Suppressor macrophage treated with lipopolysaccharide for 4 hours (primary cell): ENCODE measurements at places on chromosomes 13 and 19.

- DNase-seq, result no peak
Measured at GRCh38 chr13:43911278-43911677, 31.6 kb downstream of the LACC1 start.

DNA sequence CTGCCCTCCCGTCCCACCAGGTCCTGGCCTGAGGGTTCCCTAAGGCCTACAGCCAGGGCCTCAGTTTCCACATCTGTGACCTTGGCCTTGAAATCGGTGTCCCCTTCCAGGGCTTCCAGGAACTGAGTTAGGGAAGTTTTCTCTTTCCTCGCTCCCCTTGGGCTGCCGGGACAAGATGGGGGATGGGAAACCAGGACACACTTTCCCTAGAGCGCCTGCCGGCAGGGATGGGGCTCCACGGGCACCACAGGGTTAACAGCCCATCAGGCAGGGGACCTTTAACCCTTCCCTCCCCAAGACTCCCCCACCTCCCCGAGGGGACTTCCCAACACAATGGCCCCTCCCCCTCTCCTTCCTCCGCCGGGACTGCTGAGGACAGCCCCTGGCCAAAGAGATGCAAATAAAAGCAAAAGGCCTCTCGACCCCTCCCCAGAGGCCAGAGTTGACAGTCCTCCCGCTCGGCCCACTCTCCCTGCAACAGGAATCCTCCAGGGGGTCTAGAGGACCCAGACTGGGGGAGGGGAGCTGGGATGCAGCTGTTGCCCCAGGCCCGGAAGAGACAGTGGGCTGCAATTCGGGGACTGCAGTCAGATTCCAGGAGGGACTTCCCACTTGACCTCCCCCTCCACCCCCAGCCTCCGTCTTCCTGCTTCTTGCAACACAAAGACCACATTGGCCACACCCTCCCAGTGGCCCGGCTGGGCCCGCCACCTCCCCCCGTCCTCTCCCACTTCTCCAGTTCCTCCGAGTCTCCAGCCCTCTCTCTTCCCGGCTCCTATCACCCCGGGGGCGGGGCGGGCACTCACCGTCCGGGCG lies 3.4 kb downstream of the BBC3 start:
- peak; percentile 95 for DNase-seq

DNA sequence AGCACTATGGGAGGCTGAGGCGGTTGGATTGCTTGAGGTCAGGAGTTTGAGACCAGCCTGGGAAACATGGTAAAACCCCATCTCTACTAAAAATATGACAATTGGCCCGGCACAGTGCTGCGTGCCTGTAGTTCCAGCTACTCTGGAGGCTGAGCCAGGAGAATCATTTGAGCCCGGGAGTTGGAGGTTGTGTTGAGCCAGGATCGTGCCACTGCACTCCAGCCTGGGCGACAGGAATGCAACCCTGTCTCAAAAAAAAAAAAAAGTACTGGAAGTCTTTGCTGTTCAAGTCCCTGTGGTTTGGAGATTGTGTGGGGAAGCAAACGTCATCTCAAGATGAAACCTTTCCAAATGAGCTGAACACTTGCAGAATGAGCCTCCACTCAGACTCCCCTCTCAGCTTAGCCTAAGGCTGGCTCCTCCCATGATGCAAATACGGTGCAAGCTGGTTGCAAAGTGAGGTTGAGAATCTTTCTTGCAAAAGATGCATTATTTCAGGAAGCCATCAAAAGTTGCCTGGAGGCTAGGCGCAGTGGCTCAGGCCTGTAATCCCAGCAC lies 46.2 kb downstream of the MYO9B start:
- DNase-seq, result peak; percentile 42

DNA sequence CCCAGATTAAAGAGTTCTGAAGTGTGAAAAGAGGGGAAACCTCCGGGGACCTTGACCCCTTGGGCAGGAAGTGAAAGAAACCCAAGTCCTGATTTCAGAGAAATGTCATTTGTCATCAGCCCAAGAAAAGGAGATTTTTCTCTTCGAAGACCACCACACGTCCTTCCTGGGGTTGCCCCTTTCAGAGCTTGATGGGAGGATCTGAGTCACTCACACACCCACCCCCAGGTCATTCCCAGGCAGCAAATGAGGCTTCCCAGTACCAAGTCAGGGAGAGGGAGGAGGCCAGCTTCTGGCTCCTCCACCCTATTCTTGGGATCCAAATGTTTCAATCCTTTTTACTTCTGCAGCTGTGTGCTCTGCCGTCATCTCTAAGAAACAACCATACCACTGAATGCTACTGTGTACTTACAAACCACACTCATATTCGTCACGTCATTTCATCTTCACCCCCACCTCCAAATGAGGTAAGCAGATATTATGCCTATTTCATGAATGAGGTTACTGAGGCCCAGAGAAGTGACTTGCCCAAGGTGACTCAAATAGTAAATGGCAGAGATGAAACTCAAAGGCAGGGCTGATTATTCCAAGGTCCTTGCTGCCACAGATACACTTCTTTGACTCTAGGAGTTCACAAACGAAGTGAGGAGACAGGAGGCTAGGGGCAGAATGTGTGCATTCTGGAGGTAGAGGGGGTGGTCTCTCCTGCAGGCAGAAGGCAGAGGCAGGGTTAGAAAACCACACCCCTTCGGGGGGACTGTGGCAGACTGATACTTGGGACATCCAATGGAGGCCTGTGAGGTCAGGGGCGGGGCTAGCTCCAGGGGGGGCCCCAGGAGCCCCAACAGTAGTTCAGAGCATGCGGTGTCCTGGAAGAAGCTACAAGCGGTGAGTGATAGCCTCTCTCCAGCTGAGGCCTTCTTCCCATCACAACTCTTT lies 5.0 kb upstream of the KMT2B start:
- peak; percentile 49 for DNase-seq

GRCh38 chr13:111906816-111907215 lies 160.1 kb upstream of the SOX1 start:
- DNase-seq, result no peak

DNA sequence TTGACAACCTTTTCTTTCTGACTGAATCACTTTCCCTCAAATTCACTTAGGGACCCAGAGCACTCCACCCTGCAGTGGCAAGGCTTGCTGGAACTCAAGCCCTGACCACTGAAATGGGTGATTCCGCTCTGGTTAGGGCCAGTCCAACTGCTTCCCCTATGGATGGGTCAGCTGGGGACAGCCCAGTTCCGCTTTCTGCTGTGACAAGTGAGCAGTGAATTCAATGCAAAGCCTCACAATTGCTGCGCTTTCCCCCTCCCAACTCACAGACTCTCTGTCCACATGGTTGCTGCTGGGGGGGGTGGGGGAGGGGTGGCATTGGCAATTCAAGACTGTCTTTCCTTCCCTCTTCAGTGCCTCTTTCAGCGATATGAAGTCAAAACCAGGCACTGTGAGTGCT lies 18.7 kb downstream of the CD70 start:
- DNase-seq, result peak; percentile 86

GRCh38 chr19:48390188-48391099 lies 907 bp downstream of the KDELR1 start:
- DNase-seq, result peak; percentile 70

- peak; percentile 93 for DNase-seq
Measured at GRCh38 chr19:1104311-1105007, 665 bp downstream of the GPX4 start.

GRCh38 chr13:25463496-25463895 lies 91.7 kb downstream of the ATP8A2 start:
- DNase-seq, result no peak

GRCh38 chr13:50357586-50358118 lies 342.4 kb downstream of the KCNRG start:
- DNase-seq, result no peak
